ENCODE measurements at places on chromosomes 13 and 19.

- no peak for DNase-seq
Observed at GRCh38 chr19:1141944-1142343, 32.1 kb downstream of the SBNO2 start.

DNA sequence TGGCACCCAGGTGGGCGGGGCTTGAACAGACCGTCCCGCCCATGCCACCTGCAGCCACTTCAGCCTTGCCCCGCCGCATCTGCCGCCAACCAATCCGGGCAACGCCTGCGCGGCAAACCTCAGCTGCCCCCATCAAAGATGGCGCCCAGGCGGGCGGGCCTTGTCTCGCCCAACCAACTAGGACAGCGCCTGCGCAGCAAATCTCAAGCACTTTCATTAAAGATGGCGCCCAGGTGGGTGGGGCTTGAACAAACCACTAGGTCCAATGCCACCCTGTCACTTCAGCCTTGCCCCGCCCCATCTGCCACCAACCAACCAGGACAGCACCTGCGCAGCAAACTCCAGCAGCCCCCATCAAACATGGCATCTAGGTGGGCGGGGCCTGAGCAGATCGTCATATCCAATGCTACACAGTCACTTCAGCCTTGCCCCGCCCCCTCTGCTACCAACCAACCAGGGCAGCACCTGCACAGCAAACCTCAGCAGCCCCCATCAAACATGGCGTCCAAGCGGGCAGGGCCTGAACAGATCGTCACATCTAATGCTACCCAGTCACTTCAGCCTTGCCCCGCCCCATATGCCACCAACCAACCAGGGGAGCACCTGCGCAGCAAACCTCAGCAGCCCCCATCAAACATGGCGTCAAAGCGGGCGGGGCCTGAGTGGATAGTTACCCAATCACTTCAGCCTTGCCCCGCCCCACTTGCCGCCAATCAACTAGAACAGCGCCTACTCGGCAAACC lies 1.4 kb downstream of the PEG3 start:
- peak; percentile 72 for DNase-seq

- no peak for DNase-seq
Observed at GRCh38 chr13:23985060-23985459, 87.8 kb upstream of the C1QTNF9B start.

DNA sequence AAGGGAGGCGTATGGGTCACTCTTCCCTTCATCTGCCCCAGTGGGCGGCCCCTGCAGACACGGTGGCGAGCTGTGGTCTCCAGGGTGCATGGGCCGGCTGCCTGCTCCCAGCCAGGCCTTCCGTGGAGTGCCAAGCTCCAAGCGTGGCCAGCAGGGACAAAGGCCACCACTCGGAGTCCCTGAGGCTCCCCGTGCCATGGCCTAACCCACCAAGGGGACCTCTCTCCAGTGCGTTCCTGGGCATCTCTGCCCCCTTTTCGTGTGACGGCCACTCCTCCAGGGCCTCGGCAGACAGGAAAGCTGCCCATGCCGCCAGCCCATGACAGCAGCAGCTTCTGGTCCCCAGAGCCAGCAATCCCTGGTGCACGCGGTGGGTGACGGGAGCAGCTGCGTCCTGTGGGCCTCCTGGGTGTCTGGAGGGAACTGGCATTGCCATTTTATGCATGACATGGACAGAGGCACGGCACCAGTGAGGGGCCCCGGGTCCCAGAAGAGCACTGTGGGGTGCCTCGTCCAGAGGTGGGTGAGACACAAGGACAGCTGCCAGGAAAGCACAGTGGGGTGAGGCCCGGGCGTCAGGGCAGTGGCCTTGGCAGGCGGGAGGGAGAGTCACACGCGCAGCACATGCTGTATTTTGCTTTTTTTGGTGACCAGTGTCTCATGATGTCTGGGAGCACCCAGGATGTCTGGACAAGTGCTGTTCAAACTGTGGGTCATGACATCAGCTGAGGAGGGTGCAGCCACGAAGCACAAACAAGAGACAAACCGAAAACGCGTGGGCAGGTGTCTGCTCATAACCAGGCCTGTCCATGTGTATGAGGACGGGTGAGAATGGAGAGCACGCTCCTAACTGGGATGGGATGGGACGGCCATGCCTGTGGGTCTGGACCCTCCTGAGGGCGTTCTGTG lies 32.3 kb downstream of the CEBPG start:
- no peak for DNase-seq

DNA sequence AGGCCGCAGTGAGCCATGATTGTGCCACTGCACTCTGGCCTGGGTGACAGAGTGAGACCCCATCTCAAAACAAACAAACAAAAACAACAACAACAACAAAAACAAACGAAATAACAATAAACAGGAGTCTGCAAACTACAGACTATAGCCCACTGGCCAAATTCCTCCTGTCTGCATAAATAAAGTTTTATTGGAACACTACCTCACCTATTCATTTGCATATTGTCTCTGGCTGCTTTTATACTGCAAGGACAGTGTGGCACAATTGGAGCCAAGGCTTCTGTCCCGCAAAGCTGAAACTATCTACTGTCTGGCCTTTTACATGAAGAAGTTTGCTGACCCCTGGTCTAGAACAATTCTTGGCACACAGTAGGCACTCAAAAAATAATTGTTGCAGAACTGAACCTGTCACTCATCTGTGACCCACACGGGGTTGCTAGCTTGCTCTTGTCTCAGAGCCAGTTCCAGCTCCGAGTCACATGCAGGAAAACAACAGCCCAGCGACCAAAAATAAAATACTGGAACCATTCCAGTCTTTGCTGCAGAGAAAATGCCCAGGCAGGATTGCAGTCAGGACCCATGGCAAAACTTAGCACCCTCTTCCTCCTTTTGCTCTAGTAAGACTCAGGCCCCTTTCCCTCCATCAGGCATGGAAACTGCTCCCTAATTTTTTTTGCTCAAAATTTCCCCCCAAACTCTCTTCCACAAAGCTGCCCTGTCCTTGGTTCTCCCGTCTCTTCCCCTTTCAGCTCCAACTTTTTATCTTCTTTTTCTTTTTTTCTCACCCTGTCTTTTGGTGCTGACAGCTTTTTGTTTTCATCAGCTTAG lies 4.8 kb upstream of the MYH14 start:
- DNase-seq, result no peak

DNA sequence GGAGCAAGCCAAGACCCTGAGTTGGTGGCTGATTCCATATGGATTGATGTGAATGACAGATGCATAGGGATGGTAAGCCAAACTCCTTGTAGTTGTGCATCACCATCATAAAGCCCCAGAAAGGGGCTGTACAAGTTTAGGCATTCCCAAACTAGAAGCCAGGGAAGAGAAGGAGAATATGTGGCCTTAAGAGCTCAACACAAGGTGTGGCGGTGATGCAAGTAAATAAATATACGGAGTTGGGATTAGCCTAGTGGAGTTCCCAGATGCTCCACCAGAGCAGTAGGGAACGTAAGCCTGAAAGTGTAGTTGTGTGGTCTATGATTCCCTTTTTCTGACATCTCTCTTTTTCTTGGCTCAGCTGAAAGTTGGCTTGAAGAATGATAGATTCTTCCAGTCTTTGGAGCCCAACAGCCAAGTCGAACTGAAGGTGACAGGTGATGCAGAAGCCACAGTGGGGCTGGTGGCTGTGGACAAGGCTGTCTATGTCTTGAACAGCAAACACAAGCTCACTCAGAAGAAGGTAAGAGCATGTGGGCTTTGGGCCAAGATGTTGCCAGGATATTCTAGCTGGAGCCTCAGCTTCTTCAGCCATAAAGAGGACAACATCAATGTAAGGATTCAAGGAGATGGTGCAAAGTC lies 30.1 kb downstream of the RDH8 start:
- DNase-seq, result no peak

All from CD4-positive, alpha-beta T cell treated with Interferon alpha-2 for 1 hour (primary cell).